ENCODE measurements at places on chromosomes 2 and 18.
A peak's percentile ranks its signal among the peaks of the same experiment; 100 is the strongest.

GRCh38 chr2:171512014-171512413 lies 10.3 kb upstream of the CYBRD1 start:
- no peak for DNase-seq

DNA sequence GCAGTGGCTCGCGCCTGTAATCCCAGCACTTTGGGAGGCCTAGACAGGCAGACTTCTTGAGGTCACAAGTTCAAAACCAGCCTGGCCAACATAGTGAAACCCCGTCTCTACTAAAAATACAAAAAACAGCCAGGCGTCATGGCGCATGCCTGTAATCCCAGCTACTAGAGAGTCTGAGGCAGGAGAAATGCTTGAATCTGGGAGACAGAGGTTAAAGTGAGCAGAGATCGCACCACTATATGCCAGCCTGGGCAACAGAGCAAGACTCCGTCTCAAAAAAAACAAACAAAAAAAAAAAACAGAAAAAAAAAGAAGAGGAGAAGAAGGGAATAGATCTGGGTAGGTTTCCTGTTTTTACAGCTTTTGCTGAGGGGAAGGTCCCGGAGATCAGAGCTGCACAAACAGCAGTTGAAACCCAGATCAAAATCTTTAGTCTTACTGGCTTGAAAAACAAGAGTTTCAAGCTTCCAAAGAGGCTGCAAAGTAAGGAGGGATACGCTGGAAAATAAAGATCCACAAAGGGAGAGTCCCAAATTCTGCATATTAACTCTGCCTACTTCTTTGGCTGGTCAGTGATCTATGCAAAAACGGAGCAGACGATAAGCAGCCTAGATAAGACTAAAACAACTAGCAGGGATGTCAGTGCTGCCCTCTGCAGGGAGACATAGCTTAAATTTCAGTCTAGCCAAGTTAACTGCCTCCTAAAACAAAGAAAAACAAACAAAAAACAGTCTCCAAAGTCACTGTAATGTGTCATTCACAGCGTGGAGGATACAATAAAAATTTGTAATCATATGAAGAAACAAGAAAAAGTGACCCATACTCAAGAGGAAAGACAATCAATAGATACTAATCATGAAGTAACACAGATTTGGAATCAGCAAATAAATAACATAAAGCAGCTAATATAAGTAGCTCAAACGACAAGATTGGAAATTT lies 74.1 kb downstream of the TLK1 start:
- DNase-seq = peak; percentile 10

DNA sequence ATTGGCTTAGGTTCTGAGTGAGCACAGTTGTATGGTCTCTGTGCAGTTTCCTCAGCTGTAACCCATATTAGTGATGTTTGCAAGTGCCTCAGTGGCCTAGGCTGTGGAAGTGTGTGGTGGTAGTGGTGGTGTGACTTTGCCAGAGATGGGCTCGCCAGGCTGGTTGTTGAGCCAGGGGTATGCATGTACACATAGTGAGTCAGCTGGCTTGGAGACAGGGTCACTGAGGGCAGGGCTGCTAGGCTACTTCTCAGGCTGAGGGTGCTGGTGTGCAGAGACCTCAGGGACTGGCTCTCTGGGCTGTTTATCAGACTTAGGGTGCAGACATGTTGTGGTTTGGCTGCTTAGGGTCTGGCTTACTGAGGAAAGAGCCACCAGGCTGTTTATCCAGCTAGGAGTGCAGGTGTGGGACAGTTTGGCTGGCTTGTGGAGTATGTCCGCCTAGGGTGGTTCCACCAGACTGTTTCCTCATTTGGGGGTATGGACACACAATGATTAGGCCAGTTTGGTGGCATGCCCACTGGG lies 15.0 kb downstream of the APLF start:
- no peak for DNase-seq

GRCh38 chr2:191917430-191917881 lies 70.6 kb upstream of the CAVIN2 start:
- DNase-seq = no peak

DNA sequence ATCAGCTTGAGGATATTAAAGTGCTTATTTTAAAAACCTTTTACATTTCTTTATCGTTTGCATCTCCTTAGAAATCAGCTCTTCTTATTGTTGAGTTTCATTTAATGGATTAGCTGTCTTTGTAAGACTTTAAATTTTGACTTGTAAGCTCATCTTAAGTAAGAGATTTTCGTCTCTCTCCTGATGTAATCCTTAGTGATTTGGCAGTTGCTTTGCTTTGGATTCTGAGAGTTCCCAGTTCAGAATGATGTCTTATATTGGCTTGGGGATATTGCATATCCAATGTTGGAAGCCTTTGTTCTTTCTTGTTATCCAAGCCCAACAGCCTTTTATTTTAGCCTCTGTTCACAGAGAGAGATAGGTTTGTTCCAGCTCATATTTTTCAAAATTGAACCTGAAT lies 212.1 kb downstream of the ARL6IP6 start:
- no peak for DNase-seq

- DNase-seq = no peak
Observed at GRCh38 chr2:60539140-60539539, 14.3 kb downstream of the BCL11A start.

DNA sequence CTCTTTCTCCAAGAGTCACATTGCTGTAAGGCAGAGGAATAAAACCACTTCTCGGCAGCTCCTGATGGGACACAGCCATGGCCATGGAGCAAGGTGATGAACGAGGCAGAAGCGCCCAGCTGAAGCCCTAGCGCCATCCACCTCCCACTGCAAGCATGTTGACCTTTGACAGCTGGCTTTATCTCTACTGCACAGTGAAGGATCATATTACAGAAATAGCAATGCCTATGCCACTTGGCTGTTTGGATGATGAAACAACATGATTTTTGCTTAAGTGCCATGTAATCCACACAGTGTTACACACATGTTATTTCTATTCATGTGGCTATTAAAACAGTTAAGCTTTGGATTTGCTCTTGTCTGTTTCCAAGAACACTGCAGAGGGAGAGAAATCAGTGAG lies 167.7 kb downstream of the VAPA start:
- DNase-seq = no peak

- no peak for DNase-seq
Observed at GRCh38 chr2:180647221-180647620, 333.2 kb upstream of the UBE2E3 start.

Data from stimulated activated CD4-positive, alpha-beta T cell treated with anti-CD3 and anti-CD28 coated beads, Interleukin-1b, Interleukin-23, amount 100 ng/mL, for 1 hour (primary cell).